NCI-H2029 treated with DMSO at 0.1 percent for 48 hours (cell line): ENCODE measurements at places on chromosomes 4 and X.

- DNase-seq: no peak
Measured at GRCh38 chr4:168651374-168651773, 154.5 kb downstream of the PALLD start.

DNA sequence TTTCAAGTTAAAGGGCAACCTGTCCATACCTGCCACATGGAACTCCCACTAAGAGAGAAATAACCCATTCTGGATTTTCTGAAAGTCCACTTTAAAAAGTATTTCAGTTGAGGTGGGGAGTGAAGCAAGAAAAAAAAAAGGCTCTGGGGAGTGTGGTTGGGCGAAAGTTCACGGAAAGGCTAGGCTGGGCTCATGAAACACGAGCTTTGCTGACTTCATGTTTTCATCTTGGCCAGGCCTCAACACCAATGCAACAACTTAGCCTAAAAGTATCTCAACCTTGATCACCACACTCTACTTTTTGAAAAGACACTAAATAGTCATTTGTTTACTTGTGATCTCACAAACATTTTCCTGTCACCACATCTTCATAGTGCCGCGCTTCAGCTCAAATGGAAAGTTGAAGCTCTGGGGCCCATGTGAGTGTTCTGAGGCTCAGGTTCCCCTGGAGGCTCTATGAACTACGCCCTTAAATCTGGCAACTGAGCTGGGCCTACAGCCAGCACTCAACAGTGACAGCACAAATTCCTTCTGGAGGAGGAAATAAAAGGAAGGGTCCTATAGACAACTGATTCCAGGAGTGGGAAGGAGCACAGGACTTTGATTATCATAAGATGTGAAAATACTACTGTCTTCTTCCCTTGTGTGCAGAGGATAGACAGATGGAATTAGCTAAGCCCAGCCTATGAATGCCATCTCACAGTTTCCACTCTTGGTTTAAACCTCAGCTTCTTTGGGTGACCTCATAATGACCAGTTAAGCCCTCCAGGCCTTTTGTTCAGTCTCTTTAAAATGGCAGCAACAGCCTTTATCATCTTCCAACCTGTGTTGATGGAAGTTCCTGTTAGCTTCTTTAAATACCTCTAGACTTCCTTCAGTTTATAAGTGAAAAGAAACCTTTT, 5.1 kb downstream of the CD40LG start:
- no peak for DNase-seq

GRCh38 chr4:76226418-76226817, 12.8 kb upstream of the SCARB2 start:
- no peak for DNase-seq

- no peak for DNase-seq
Measured at GRCh38 chrX:132266583-132267355, 47.5 kb upstream of the RAP2C start.

GRCh38 chr4:25925486-25926201, 11.6 kb downstream of the SMIM20 start:
- no peak for DNase-seq

- no peak for DNase-seq
Measured at GRCh38 chrX:140318296-140318695, 186.6 kb downstream of the SOX3 start.

GRCh38 chrX:150688911-150689451, 4.2 kb upstream of the MTMR1 start:
- DNase-seq: no peak

DNA sequence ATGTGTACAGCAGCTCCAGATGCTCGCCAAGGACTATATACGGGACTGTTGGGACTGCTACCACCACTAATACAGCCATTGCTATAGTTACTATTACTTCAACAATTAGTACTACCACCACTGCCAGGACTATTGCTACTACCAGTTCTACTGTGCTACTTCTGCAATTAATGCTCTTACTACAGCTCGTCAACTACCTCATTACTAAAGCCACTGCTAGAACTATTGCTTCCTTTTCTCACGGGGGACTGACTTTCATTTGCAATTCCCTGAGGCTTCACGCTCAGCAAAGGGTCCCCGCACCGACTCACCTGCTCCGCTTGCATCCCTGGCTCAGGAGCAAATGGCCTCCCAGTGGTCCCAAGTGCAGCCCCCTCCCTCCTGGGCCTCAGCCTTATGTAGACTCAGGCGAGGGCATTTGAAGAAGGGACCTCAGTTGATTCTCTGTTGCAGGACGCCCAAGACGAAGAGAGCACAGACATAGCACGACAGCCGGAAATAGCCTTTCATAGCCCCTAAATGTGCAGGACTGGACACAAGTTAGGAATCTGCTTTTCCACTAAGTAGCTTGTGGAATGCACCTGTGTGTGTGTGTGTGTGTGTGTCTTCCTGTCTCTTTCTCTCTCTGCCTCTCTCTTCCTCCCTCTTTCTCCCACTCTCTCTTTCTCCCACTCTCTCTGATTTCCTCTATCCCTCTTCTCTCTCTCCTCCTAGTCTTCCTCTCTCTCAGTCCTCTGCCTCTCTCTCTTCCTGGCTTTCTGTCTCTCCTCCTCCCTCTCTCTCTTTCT, 294.8 kb downstream of the ASMT start:
- no peak for DNase-seq
